ENCODE measurements at places on chromosomes 3 and 15.

GRCh38 chr3:128232376-128233178 is 79.3 kb downstream of the EEFSEC start:
- no peak for DNase-seq

GRCh38 chr3:131553495-131554247 is 50.9 kb upstream of the MRPL3 start:
- DNase-seq, result no peak

- no peak for DNase-seq
These were observed 392.1 kb downstream of the NLGN1 start for GRCh38 chr3:173789530-173790162.

- DNase-seq, result no peak
These were observed 21.1 kb upstream of the SLC41A3 start for GRCh38 chr3:126104742-126105605.

GRCh38 chr3:127822041-127822681 is at the start of gene MGLL:
TSS of gene MGLL (minus strand) at chr3:127822515. CDS start at chr3:127822318, 197 bp downstream.
- no peak for DNase-seq

- no peak for DNase-seq
These were observed 61.0 kb downstream of the LRIG1 start for GRCh38 chr3:66439666-66440344.

- DNase-seq, result no peak
These were observed 396 bp downstream of the INO80 start for GRCh38 chr15:41115652-41116115.

DNA sequence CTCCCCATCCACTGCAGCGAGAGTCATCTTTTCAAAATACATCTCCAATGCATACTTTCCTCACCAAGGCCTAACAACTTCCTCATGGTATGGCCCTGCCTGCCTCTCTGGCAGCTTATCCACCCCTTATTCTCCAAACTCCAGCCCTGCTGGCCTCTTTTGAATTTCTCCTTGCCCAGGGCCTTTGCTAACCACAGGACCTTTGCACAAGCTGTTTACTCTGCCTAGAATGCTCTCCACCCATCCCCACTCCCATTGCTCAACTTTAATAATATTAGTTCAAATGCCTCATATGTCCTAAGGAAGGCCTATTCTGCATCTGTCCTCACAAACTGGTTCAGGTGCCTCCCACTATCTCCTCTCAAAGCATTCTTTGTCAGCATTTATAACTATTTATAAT is 230.7 kb downstream of the CADPS start:
- DNase-seq, result no peak

DNA sequence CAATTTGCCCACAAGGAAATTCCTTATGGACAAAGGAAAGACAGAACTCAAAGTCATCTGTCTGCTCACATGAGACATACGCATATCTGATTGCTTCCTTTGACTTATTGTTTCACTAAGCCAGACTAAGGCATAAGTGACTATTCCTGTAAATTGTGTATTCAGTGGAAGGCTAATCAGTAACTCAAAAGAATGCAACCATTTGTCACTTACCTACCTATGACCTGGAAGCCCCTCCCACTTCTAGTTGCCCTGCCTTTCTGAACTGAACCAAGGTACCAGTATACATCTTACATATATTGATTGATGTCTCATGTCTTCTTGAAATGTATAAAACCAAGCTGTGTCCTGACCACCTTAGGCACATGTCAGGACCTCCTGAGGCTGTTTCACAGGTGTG is 53.5 kb upstream of the PROK2 start:
- DNase-seq, result no peak

- DNase-seq, result no peak
These were observed 37.5 kb upstream of the FSIP1 start for GRCh38 chr15:39820050-39820602.

DNA sequence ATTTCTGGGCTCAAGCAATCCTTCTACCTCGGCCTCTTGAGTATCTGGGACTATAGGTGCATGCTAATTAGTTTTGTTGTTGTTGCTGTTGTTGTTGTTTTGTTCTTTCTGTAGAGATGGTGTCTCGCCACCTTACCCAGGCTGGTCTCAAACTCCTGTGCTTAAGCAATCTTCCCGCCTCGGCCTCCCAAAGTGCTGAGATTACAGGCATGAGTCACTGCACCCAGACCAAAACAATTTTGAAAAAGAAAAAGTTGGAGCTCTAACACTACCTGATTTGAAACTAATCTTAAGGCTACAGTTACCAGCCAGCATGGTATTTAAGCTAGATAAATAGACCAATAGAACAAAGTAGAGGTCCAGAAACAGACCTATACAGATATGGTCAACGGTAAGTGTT is 29.8 kb downstream of the KPNA1 start:
- DNase-seq, result no peak

GRCh38 chr3:141388395-141388794 is 20.1 kb downstream of the ZBTB38 start:
- no peak for DNase-seq

DNA sequence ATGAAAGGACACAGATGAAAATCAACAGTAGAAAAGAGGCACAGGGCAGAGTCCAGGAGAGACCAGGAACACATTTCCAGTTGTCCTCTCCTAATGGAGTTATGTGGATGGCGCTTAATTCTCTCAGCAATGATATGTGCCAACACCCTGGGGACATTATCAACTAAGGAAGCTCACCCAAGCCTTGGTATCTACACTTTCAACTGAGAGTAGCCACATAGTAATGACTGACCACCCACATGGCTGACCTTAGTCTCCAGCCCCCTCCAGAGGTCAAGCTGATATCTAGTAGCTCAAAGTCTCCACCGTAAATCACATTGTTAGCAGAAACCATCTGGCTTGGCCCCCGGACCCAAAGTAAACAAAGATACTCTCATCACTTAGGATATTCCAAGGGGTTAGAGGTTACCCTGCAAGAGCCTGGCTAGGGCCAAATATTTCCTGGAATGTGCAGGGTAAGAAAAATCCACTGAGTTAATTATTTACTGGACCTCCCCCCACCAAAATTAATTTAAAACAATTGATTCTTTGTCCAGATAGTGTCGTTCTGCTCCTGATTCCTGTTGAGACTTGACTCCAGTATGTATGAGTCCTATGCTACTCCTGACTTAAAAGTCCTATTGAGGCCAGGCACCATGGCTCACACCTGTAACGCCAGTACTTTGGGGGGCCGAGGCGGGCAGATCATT is 24.8 kb downstream of the GABRR3 start:
- no peak for DNase-seq

GRCh38 chr3:69766638-69767037 is 27.4 kb downstream of the MITF start:
- DNase-seq, result no peak

DNA sequence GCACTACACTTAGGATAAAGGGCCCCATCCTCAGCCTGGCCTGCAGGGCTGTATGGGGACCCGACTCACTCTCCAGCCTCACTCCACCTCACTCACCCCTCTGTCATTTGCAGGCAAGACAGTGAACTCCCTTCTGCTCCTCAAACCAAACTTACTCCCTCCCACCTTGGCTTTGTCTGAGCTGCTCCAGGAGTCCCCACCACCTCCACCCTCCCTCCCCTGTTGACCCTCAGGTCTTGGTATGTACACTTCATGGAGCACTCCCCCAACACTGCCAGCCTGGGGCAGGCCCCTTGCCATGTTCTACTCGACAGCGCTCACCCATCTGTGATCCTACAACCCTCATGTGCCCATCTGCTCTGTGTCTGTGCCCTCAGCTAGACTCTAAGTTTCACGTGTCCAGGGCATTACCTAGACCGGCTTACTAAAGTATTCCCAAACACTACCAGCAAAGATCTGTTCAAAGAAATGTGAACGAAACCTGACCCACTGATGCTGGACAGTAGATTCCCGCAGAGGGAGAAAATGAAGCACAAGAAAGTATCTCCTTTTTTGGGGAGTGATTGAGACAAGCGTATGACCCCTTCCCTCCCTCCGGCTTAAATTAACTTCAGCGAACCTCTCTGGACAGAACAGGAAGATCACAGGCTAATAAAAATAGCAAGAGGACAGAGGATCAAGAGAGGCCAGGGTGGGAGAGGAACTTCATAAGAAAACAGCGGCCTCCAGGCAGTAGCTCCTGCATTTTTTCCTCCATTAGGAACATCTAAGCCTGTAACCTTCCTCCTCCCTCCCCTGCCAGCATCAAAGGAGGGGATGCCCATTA is 113.2 kb downstream of the RFTN1 start:
- DNase-seq, result no peak

- no peak for DNase-seq
These were observed 30.1 kb downstream of the GPR15 start for GRCh38 chr3:98561727-98562521.

DNA sequence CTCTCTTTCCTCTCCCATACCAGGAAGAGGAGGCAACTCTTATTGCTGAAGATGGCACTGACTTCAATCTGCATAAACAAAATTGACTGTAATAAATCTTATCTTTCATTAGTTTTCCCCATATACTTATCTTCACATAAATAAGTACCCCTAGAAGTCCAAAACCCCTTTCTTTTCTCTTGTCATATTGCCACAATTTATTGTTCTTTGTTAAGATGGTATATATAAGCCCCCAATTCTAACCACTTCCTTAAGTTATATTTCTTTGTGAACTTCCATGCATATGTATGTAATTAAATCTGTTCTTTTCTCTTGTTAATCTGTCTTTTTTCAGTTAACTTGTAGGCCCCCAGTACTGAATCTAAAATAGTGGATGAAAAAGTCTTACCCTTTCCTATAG is 68.8 kb downstream of the TNIK start:
- no peak for DNase-seq

- no peak for DNase-seq
These were observed 16.4 kb downstream of the ZNF654 start for GRCh38 chr3:88075497-88075896.

GRCh38 chr3:10164546-10165393 is at the start of gene IRAK2:
TSS of gene IRAK2 (plus strand) at chr3:10164919. CDS start at chr3:10164955, 36 bp downstream.
- no peak for DNase-seq

- no peak for DNase-seq
These were observed 144.3 kb downstream of the ERC2 start for GRCh38 chr3:56323986-56324420.

DNA sequence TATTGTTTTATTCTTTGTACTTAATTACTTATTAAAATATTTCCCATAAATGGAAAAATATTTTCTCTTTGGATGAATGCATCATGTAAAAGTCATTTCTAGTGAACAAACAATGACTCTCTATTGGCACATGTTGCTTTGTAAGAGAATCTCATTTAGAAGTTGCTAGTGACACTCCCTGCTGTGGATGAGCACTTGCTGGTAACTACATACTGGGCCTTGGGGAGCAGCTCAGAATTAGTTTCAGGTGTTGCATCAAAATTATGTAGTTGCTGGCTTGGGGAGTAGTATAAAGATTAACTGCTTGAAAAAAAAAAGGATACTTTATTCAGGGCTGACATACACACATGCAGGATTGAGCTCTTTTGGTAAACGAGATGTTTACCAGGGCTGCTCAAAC is 80.3 kb upstream of the KCNAB1 start:
- no peak for DNase-seq

- DNase-seq, result no peak
These were observed 618 bp downstream of the PARL start for GRCh38 chr3:183884097-183884426.

- no peak for DNase-seq
These were observed 71.3 kb upstream of the CGNL1 start for GRCh38 chr15:57305009-57305408.

GRCh38 chr3:182133752-182134151 is 422.0 kb downstream of the SOX2 start:
- no peak for DNase-seq

GRCh38 chr3:114332342-114333179 is 38.7 kb downstream of the TIGIT start:
- DNase-seq, result no peak

DNA sequence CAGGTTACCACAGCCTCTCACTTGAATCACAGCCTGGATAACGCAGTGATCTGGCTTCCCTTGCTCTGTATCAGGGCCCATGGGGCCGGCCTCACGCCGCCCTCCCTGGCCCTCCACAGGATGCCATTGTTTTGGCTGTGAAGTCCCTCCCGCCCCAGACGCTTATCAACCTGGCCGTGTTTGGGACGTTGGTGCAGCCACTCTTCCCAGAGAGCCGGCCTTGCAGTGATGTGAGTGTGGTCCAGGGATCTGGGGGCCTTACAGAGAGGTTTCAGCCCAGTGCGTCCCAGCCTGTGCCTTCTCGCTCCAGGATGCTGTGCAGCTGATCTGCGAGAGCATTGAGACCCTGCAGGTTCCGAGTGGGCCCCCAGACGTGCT is 6.6 kb downstream of the VWA5B2 start:
- no peak for DNase-seq

- DNase-seq, result no peak
These were observed 332.7 kb upstream of the ADAMTS9 start for GRCh38 chr3:65020281-65021160.

DNA sequence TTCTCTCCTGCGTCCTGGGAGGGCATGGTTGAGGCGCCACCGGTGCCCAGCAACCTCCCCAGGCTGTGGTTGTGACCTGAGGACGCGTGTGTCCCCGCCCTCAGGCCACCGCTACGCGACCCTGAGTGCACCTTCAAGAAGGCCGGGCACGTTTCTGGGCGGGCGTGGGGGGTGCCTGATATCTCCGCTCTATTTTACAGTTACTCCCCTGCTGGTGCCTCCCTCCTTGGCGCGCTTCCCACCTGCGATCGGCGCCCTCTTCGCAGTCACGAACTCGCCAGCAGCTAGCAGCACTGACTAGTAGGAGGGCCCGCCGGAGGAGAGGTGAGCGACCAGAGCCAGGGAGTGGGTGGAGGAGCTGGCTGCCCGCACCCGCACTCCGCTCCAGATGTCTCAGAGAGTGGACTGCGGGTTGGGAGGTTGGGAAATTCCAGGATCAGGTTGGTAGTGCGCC is 43.2 kb upstream of the POLG start:
- DNase-seq, result no peak

- DNase-seq, result no peak
These were observed 40.9 kb downstream of the RFTN1 start for GRCh38 chr3:16472593-16472992.

DNA sequence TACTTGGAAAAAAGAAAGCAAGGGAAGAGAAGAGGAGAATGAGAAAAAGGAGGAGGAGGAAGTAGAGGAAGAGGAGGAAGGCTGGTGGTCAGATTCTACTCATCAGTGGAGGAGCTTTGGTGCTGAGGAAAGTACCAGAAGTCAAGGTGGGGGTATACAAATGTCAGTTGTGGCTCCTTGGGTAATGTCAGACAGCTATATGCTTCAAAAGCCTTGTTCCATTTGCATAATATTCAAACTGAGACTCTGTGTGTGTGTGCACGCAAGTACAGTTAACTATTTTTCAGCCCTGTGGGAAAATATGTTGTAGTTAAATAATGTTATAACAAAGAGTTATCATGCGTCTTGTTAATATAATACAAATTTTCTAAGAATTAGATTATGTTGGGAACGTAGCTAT is 609.7 kb downstream of the PDCD6IP start:
- no peak for DNase-seq

DNA sequence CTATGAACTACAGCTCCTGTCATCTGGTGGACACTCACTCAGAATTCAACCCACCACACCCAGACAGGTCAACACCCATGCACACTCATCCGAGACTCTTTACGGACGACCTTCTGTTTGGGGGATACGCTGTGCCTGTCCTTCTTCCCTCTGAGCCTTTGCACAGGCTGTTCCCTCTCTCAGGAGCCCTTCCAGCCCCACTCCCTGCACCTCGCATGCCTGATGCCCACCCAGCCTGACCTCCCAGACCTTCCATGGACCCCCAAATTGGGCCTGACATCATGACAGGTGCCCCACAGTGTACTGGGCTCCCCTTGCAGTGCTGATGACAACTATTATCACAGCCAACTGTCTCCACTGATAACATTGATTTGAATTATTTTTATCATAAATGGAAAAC is 135.8 kb downstream of the NSMCE3 start:
- no peak for DNase-seq

- DNase-seq, result no peak
These were observed 73.8 kb downstream of the GOLIM4 start for GRCh38 chr3:168021737-168022450.

- no peak for DNase-seq
These were observed 36.0 kb downstream of the TSPAN3 start for GRCh38 chr15:77034695-77035489.
